Right ventricle myocardium inferior (tissue), 1 donor: ENCODE measurements at places on chromosomes 4 and X. TPM values are rescaled to one million over a fixed set of nuclear protein-coding genes. Genes with fewer than 3 reads are reported as not detected.

RIPPLY1 gene
- not detected for total RNA-seq

XAGE1A gene
- not detected for total RNA-seq

LARP1B gene
- total RNA-seq, result 15.4 TPM

PRR32 gene
- 0.57 TPM for total RNA-seq

SLC7A11 gene
- 0.46 TPM for total RNA-seq

MAGEA12 gene
- total RNA-seq, result not detected

CYTL1 gene
- total RNA-seq, result 0.81 TPM

TCEAL9 gene
- total RNA-seq, result 23.4 TPM
